ENCODE measurements at places on chromosomes 6 and 20.

GRCh38 chr6:29791162-29791561, 36.5 kb upstream of the HLA-G start:
- DNase-seq: no peak

GRCh38 chr6:31927863-31928671, 550 bp downstream of the C2 start:
- no peak for DNase-seq

DNA sequence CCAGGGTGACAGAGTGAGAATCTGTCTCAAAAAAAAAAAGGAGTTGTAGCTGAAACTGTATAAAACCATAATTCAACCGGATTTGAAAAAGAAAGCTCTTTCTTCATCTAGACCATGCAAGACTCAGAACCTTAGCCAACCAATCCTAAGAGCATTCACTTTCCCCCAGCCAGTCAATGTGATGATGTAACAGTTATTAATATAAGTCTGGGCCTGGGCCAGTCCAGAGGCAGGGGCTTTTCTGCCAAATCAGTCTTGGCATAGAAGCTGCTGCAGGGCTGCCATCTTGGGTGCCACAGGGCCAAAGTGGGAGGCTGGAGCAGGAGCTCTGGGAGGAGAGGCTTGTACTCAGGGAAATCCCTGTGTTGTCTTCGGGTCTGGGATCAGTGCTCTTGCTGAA, 288.4 kb downstream of the CLIC5 start:
- DNase-seq: no peak

DNA sequence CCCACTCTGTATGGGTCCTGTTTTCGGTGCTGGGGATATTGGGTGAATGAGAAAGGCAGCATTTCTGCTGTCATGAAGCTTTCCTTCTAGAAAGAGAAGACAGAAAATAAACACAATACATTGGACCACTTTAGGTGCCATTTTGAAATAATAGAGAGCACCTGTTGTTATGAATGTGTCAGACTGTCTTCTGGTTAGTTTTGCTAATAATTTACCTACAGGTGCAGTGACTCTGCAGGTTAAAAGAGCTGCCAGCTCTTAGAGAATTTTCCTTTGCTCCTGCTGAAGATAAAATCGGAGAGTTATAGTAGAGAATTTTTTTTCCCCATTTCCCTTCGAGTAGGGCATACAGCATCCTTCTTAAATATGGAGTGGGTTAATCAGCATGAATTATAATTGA, 21.9 kb upstream of the GCLC start:
- DNase-seq: no peak

GRCh38 chr6:20722455-20722854, 188.2 kb downstream of the CDKAL1 start:
- DNase-seq: no peak

- DNase-seq: no peak
These were observed 32.1 kb downstream of the PKIG start for GRCh38 chr20:44614525-44614924.

DNA sequence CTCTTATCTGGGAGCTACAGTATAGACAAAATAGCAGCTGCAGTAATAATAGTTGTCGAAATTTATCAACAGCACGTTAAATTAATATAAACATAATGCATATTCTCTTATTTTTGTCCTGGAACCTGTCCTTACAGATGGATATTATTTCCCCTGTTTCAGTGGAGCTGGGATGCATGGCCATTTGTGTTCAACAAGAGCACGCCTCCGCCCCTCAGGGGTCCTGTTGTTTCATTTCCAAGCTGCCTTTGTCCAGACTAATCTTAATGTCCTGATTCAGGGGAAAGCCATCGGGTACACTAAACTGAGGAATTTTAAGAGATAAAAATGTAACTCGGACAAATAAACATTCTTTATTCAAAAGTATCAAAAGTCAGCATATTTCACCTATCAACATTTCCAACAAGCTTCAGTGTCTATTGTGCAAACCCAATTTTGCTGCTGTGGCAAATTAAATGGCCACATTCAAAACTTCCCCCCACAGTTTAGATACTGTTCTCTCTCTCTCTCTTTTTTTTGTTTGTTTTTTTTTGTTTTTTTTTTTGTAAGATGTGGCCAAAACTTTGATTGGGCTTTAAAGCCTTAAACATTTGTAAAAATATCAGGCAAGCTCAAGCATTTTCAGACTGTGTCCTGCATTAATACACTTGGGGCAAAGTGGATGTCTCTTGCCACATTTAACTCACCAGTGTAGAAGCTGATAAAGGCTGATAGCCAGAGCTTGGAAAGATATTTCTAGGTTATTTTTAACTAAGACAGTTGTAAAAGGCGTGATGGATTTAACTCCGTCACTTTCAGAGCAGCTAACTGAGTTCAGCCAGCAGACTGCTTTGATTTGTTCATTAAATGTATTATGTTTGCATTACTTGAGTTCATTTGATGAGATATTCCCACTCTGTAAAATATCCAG, 112.5 kb upstream of the QKI start:
- DNase-seq: no peak

DNA sequence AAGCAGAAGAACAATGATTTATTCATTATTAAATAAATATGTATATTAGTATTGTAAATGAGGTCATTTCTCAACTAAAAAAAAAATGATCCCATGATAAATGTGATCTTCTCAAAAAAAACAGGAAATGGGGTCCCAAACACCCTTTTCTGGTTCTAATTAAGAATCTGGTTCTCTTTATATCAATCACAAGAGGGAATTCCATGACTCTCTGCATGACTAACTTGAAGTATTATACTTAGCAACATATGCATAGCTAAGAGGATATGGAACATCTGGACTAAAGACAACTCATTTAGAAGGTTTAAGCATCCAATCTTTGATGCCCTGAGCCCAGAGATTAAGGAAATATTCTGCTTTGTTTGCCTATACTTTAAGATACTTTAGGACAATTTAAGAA, 89.7 kb upstream of the EMILIN3 start:
- no peak for DNase-seq

GRCh38 chr6:11987386-11987785, 24.7 kb upstream of the HIVEP1 start:
- DNase-seq: no peak

DNA sequence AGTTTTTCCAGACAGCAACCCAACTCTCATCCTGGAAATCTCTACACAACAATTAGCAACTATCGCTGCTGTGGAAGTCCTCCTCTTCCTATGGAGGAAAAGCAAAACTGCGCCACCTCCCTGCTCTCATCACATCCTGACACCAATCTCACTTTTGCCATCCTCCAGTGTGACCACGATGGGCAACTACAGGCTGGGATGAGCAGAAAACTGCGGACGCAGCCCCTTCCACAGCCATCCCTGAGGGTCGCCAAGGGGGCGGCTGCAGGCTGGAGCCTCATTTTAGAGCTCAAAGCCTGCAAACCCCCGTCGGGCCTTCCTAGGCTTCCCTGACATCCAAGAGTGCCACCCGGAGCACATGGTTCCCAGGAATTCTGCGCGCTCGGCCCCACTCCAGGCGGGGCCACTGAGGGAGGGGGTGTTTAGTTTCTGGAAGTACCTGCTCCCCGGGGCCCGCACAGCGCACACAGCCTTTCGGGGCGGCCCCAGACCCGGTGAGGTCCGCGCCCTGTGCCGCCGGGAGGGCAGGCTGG, 1.2 kb downstream of the TCFL5 start:
- peak; percentile 35 for DNase-seq

DNA sequence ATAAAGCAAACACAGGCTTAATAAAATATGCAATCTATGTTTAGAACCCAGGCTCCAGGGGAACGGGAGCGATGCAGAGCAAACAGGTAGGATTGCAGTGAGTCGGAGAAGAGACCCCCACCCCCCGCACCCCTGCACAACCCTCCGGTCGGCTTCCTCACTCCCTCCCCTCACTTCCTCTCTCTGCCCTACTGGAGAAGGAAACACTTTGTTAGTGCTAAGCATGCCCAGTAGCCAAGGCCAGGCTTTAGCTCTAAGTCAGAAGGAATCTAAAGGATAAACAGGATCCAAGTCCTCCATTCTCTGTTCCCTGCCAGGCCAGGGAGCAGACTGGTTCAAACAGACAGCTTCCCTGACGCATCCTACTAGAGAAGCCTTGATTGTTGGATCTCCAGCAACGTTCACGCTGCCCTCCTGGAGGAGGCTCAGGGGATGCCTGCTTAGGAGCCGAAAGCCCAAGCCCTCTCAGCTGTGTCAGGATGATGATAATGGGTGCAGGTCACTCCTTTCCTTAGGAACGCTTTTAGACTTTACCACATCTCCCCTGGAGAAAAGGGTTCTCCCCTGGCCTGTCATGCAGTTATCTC, 14.7 kb downstream of the FOXQ1 start:
- no peak for DNase-seq

GRCh38 chr20:32028647-32029372, 18.6 kb downstream of the CCM2L start:
- no peak for DNase-seq

- no peak for DNase-seq
These were observed 44.6 kb upstream of the ASCC3 start for GRCh38 chr6:100925749-100926148.

- no peak for DNase-seq
These were observed 32.7 kb upstream of the MARCKS start for GRCh38 chr6:113824411-113824810.

- peak; percentile 13 for DNase-seq
These were observed 320 bp downstream of the GSTA4 start for GRCh38 chr6:52994839-52995088.

- DNase-seq: no peak
These were observed 41.3 kb upstream of the HFE start for GRCh38 chr6:26045928-26046368.

- no peak for DNase-seq
These were observed 8.8 kb downstream of the BICRAL start for GRCh38 chr6:42790549-42791181.

Measured in Calu3 (cell line).